ENCODE measurements at places on chromosomes 4 and X. TPM values are rescaled to one million over a fixed set of nuclear protein-coding genes. Genes with fewer than 3 reads are reported as not detected.

DNA sequence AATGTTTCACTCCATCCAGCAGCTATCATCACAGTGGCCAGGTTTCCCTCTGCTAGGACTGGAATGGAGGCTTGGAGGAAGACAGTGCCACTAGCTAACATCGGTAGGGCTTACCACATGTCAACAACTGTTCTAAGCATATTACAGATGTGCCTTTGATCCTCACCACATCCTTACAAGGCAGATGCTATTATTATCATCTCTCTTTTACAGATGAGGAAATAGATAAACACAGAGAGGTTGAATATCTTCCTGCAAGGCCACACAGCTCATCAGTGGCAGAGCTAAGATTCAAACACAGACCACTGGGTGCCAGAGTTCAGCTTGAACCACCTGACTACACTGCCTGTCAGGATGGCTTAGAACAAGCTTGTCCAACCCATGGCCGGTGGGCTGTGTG lies 47.4 kb downstream of the MAMLD1 start:
- no peaks in the 10 kb centered on the region for H3K4me1 ChIP-seq
- no peak overlapping the region for H3K27ac ChIP-seq
- H3K36me3 ChIP-seq, result no peaks in the 10 kb centered on the region
- no peaks in the 10 kb centered on the region for H3K27me3 ChIP-seq

Gene IQCM
- total RNA-seq, result not detected

- no peaks in the 10 kb centered on the region for H3K27me3 ChIP-seq
- DNase-seq, result no peak
- no peaks in the 10 kb centered on the region for H3K36me3 ChIP-seq
- H3K27ac ChIP-seq, result no peak overlapping the region
These were observed 133.2 kb downstream of the TMEM164 start for GRCh38 chrX:110136136-110136535.

Gene CFI
- total RNA-seq, result 0.33 TPM

DNA sequence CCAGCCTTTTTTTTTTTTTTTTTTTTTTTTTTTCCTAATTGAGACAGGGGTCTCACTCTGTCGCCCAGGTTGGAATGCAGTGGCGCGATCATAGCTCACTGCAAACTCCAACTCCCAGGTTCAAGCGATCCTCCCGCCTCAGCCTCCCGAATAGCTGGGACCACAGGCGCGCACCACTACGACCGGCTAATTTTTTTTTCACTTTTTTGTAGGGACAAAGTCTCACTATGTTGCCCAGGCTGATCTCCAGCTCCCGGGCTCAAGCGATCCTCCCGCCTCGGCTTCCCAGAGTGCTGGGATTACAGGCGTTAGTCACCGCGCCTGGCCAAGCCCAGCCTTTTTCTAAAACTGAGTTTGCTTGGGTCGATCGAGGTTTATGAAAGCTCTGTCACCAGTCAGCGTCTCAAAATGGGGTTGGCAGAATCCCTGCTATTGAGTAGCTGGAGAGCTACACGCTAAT lies 1.3 kb upstream of the OTUD5 start:
- peaks cover 13% of the 10 kb centered on the region for H3K4me1 ChIP-seq
- H3K4me3 ChIP-seq, result peak overlapping the region; percentile 79
- no peaks in the 10 kb centered on the region for H3K36me3 ChIP-seq
- DNase-seq, result no peak
- peak overlapping the region; percentile 87 for H3K27ac ChIP-seq

GRCh38 chrX:100695991-100696390 lies 35.9 kb downstream of the SYTL4 start:
- no peak overlapping the region for H3K27ac ChIP-seq
- H3K27me3 ChIP-seq, result peaks cover 2% of the 10 kb centered on the region
- H3K4me1 ChIP-seq, result no peaks in the 10 kb centered on the region
- H3K36me3 ChIP-seq, result no peaks in the 10 kb centered on the region
- DNase-seq, result no peak

DNA sequence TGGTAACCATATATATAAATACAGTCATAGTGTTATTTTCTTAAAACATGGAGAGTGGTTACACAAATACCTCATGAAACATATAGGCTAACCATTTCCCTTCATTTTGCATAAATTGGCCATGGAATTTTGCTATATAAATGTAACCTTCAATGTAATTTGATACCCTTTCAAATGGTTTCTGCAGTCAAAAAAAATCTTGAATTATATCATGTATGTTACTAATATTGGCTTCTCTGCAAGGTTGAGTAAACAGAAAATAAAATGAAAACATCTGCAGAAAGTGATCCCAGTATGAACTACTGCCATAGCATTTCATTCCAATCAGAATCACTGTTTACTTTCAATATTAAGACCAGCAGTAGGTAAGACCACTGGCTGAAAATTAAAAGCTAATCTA lies 1165.9 kb upstream of the TENM3 start:
- no peaks in the 10 kb centered on the region for H3K36me3 ChIP-seq
- no peaks in the 10 kb centered on the region for H3K4me1 ChIP-seq
- no peak overlapping the region for H3K4me3 ChIP-seq
- no peak overlapping the region for H3K27ac ChIP-seq
- no peak for DNase-seq

Gene LRIT3
- total RNA-seq, result 0.05 TPM

DNA sequence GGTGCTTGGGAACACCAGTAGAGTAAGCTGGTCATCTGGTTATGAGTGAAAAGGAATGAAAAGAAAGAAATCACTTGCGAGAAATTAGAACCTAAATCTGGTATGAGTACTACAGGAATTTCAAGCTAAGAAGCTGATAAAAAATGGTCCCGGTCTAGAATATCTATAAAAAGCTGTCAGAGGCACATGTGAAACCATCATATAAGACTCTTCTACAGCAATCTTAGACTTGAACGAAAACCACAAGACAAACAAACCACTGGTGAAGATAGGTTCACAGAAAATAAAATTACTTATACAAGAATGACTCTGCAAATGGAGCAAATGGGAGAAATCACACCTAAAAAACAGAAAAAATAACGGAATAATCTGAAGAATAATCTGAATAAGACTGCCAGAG lies 69.9 kb downstream of the KDR start:
- no peaks in the 10 kb centered on the region for H3K4me1 ChIP-seq
- DNase-seq, result no peak
- H3K27ac ChIP-seq, result no peak overlapping the region
- H3K36me3 ChIP-seq, result no peaks in the 10 kb centered on the region
- H3K4me3 ChIP-seq, result no peak overlapping the region

Gene ANAPC10
- 10.5 TPM for total RNA-seq

DNA sequence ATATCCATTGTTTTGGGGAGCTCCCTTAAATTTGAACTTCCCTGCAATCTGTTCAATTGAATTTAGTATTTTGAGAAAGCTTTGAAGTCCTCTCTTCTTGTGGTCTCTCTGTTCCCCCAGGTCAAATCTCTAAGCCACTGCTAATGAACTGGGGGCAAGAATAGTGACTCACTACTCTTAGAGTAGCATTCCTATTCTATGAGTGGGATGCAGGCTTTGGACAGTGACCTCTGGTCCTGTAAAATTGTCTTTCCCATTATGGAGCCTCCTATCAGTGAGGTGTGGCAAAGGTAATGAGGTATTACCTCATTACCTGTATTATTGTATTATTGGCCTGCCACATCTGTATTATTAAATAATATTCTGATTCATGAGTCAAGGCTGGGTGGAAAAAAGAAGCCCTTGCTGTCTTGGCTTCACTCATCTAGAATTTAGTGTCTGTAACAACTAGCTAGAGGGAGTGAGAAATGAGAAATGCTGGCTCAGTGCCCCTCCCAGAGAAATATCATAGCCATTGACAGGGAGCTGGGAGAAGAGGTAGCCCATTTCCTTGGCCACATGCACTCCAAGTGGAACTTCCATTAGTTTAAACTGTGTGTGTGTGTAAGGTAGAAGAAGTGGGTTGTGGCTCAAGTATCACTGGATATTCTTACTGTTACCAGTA lies 393.9 kb upstream of the CTSO start:
- no peak overlapping the region for H3K27ac ChIP-seq
- H3K36me3 ChIP-seq, result no peaks in the 10 kb centered on the region
- H3K4me1 ChIP-seq, result no peaks in the 10 kb centered on the region

Gene RTL5
- 11.0 TPM for total RNA-seq
